Endothelial cell of umbilical vein (primary cell): ENCODE measurements at places on chromosomes 12 and 14. TPM values are rescaled to one million over a fixed set of nuclear protein-coding genes. Genes with fewer than 3 reads are reported as not detected.

- no peak overlapping the region for H3K4me3 ChIP-seq
- no peaks in the 10 kb centered on the region for H3K4me1 ChIP-seq
- peaks cover 2% of the 10 kb centered on the region for H3K27me3 ChIP-seq
- no peaks in the 10 kb centered on the region for H3K36me3 ChIP-seq
- no peak for DNase-seq
Observed at GRCh38 chr12:69171881-69172280, 67.5 kb upstream of the CPSF6 start.

- peak; percentile 74 for DNase-seq
- no peaks in the 10 kb centered on the region for H3K36me3 ChIP-seq
- no peak overlapping the region for H3K4me3 ChIP-seq
- H3K4me1 ChIP-seq = peaks cover 1% of the 10 kb centered on the region
Observed at GRCh38 chr12:1791104-1791841, 29.1 kb upstream of the LRTM2 start.

Gene CD163
- not detected in 2 replicates for total RNA-seq

Gene DAO
- total RNA-seq = not detected in 2 replicates

- no peaks in the 10 kb centered on the region for H3K4me1 ChIP-seq
- no peak overlapping the region for H3K4me3 ChIP-seq
- H3K36me3 ChIP-seq = no peaks in the 10 kb centered on the region
- H3K27me3 ChIP-seq = no peaks in the 10 kb centered on the region
Observed at GRCh38 chr12:19643635-19644034, 204.3 kb downstream of the AEBP2 start.
